ENCODE measurements at places on chromosomes 5 and 9. TPM values are rescaled to one million over a fixed set of nuclear protein-coding genes. Genes with fewer than 3 reads are reported as not detected.

DNA sequence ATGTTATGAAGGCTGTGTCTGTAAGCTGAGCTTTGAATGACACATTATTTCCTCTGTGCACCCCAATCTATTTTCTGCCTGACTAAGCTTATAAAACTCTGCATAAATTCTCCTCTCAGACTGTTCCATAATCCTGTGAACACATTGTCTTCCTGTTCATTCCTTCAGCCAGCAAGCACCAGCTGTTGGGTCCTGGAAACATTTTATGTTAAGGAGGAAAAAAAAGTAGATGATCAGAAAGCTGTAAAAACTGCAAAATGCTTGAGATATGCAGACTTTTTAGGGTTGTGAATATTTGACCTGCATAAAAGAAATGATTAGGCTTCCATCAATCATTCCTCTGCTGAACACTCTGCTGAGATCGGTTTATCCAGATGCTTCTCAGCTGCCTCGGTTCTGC is 1246.0 kb upstream of the DMAC1 start:
- DNase-seq = no peak

DNA sequence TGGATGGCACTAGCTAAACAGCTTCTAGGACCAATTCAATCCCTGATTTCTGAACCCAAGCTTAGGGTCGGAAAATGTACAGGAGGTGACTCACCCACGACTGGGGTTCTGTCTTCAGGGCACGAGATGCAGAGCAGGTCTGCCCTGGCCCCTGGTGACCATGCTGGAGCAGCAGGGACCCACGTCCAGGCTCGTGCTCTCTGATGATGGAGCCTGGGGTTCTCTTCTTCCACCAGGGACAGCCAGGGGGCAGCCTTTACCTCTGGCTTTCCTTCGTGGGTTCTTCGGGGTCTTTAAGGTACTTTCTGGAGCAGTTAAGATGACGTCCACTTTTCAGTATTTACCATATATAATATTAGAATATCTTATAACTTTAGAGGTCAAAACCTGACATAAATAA is 2.1 kb downstream of the CFAP77 start:
- DNase-seq = no peak

GRCh38 chr9:27085456-27085855 is 23.6 kb upstream of the TEK start:
- DNase-seq = no peak

DNA sequence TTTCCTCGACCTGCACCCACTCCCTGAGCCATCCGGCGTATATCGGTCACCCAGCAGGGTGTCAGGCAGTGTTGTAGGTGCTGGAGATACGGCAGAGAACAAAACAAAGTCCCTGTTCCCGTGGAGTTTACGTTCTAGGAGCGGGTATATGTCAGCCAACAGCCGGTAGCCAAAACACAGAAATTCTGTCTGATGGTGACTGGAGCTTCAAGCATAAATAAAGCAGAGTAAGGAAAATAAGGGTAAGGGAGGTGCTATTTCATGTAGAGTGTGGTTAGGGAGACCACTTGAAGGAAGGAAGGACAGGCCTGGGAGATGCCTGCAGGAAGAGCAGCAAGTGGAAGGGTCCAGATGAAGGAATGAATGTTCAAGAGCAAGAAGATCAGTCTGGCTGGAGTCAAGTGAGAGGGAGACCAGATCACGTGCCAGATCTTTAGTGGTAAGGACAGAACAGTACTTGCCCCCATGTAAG is 783 bp upstream of the ZFR start:
- no peak for DNase-seq

GRCh38 chr5:158511454-158511853 is 588.3 kb downstream of the EBF1 start:
- no peak for DNase-seq

DNA sequence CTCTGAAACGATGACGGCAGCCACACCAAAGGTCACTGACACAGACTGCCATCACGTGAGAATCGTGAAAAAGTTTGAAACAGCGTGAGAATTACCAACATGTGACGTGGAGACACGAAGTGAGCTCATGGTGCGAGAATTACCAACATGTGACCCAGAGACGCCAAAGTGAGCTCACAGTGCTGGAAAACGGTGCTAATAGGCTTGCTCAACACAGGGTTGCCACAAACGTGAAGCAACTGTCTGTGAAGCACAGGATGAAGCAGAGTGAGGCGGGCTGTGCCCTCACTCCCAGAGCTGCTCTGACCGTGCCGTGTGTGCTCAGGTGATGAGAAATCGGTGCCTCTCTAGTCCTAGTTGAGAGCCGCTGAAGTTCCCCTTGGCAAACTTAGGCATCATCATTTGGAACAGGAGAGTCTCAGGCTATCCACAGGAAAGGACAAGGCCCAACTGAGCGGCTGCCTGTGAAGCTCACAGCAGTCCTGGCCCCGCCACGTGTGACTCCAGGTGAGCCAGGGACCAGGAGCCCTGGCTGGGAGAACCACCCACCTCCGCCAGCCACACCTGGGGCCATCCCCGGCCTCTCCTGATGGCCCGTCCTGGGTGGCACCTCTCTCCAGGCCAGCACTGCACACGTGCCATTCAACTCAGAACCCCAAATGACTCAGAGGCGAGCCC is 29.8 kb upstream of the SLC6A3 start:
- peak; percentile 16 for DNase-seq

DNA sequence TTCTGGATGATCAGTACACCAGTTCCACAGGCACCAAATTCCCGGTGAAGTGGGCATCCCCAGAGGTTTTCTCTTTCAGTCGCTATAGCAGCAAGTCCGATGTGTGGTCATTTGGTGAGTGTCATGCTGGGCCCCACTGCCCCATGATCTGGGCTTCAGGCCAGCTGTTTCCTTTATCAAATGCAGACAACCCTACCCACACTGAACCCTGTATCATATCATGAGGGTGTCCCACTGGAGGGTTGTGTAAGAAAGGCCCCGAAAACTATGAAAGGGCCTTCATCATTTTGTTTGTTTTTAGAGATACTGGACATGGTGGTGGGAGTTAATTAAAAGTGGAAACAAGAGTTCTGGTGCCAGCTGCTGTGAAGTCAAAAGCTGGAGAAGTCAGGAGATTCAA is 20.0 kb upstream of the CYFIP2 start:
- DNase-seq = no peak

DNA sequence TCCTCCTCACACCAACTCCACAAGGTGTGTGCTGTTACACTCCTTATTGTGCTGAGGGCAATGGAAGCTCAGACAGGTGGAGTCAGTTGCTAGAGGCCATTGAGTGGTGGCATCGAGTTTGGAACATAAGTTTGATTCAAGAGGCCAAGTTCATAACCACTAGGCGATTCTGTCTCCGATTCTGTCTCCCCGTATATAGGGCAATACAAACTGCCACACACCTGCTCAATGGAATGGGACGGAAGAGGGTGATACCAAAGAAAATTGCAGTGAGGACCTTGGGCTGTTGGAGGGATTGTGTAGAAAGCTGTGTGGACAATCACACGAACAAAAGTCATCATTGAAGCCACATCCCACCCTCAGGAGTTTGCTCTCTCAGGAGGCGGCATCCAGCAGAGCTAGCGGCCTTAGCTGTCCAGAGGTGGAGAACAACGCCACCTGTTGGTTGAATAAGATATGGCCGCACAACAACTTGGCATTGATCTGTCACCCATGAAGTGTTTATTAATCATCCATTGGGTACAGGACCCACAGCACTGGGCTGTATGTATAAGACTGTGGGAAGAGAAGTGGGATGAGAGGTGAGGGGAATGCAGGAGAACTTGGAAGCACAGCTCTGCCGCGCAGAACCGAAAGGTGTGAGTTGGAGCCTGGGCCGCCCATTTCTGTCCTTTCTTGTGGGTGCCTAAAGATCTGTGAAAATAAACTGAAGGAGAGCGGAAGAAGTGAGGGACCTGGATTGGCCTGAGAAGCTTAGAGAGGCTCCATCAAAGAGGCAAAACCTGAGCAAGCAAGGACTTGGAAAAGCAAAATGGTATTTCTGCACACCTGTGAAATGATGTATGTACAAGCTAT is 16.1 kb upstream of the NEUROG1 start:
- peak; percentile 59 for DNase-seq

- no peak for DNase-seq
These were observed 122.5 kb downstream of the MCTP1 start for GRCh38 chr5:95162231-95162992.

- no peak for DNase-seq
These were observed 2.3 kb upstream of the PLK2 start for GRCh38 chr5:58462154-58462553.

GRCh38 chr9:84866396-84867175 is 197.1 kb downstream of the NTRK2 start:
- DNase-seq = no peak

GRCh38 chr5:91332267-91333045 is 50.7 kb downstream of the ARRDC3 start:
- no peak for DNase-seq

- peak; percentile 86 for DNase-seq
These were observed 315 bp downstream of the UBQLN1 start for GRCh38 chr9:83707518-83707767.

DNA sequence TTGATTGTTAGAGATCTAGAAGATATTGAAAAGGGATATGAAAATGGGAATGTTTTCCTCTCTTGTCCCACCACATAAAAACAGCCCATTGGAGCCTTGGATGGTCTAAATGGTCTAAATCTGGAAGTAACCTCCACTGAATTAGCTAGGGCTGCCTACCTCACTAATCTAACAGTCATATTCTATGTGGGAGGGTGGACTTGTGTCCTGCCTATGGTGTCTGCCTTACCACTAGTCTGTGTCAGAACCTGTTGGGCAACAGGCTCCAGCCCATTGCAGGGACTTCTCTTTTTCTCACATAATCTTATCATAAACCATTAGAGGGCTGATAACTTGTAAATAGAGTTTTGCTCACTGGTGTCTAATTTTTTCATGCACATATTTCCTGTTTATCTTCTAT is 548.8 kb upstream of the CDH18 start:
- no peak for DNase-seq

GRCh38 chr5:172773481-172774469 is 2.8 kb upstream of the DUSP1 start:
- no peak for DNase-seq

- no peak for DNase-seq
These were observed 518.2 kb upstream of the TLE4 start for GRCh38 chr9:79053598-79053997.

GRCh38 chr5:117434254-117434653 is 859.6 kb upstream of the SEMA6A start:
- no peak for DNase-seq

- no peak for DNase-seq
These were observed 413.6 kb downstream of the ENC1 start for GRCh38 chr5:74226716-74227485.

- DNase-seq = no peak
These were observed 9.0 kb downstream of the LPAR1 start for GRCh38 chr9:111029260-111029659.

Gene OR2Y1
- not detected for total RNA-seq

Gene NPDC1
- 87.3 TPM for total RNA-seq

Gene MPDZ
- total RNA-seq = 52.3 TPM

Gene CCDC127
- 7.8 TPM for total RNA-seq

Gene DAB2
- total RNA-seq = 67.3 TPM

Gene FAM53C
- total RNA-seq = 20.0 TPM

Gene PTGS1
- total RNA-seq = 6.0 TPM

Data from left cardiac atrium (tissue), 4 donors.